ENCODE measurements at places on chromosomes 2 and 18.

DNA sequence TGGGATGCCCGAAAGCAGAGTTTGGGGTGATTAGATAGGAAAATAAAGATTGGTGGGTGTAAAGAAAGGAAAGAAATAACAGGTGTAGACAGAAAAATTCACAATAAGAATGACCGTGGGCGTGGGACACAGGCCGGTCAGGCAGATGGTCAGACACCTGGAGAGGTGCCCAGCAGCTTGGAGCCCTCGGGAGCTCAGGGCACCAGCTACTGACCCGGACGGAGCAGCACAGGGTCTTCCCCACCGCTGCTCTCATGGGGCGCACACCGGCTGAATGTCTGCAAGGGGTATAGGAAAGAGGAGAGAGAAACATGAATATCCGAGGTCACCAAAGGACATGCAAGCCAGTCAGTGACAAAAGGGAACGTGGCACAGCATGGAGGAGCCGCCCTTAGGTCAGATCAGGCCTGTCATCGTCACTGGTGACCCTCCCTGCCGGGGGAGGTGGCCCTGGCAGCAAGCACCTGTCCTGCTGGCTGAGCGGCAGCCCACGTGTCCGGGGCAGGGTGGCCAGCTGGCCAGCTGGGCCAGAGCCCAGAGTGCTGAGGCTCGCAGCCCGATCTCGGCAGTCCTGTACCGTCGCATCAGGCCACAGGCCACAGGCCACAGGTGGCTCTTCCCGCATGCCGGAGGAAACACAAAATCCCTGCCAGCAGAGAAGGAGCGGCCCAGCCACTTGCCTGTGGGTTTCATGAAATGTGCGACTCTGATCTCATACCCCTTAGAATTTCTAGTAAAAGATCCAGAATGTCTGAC is 112.0 kb upstream of the NDUFV2 start:
- no peak for DNase-seq

DNA sequence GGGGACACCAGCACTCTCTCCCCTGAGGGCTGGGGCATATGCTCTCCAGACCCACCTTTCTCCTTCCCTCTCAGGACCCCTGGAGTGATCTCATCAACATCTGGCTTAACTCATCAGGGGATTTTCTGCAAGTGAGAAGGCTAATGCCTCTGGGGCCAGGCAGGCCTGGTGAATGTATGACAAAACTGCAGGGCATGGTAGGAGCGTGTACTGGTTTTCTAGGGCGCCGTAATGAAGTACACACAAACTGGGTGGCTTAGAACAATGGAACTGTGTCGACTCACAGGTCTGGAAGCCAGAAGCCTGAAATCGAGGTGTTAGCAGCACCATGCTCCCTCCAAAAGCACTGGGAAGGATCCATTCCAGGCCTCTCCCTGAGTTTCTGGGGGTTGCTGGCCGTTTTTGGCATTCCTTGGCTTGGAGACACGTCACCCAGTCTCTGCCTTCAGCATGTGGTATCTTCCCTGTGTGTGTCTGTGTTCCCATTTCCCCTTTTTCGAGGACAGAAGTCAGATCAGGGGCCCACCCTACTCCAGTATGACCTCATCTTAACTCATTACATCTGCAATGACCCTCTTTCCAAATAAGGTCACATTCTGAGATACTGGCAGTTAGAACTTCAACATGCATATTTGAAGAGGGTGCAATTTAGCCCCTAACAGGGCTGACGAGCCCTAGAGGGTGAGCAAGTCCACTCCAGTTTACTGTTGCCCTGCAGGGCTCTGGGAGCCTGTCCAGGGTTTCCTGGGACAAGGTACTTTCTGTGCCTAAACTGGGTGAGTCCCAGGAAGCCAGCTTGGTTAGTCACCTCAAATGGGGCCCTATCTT is 45.5 kb upstream of the CAB39 start:
- no peak for DNase-seq

GRCh38 chr2:86054535-86055082 is 51.1 kb downstream of the POLR1A start:
- no peak for DNase-seq

DNA sequence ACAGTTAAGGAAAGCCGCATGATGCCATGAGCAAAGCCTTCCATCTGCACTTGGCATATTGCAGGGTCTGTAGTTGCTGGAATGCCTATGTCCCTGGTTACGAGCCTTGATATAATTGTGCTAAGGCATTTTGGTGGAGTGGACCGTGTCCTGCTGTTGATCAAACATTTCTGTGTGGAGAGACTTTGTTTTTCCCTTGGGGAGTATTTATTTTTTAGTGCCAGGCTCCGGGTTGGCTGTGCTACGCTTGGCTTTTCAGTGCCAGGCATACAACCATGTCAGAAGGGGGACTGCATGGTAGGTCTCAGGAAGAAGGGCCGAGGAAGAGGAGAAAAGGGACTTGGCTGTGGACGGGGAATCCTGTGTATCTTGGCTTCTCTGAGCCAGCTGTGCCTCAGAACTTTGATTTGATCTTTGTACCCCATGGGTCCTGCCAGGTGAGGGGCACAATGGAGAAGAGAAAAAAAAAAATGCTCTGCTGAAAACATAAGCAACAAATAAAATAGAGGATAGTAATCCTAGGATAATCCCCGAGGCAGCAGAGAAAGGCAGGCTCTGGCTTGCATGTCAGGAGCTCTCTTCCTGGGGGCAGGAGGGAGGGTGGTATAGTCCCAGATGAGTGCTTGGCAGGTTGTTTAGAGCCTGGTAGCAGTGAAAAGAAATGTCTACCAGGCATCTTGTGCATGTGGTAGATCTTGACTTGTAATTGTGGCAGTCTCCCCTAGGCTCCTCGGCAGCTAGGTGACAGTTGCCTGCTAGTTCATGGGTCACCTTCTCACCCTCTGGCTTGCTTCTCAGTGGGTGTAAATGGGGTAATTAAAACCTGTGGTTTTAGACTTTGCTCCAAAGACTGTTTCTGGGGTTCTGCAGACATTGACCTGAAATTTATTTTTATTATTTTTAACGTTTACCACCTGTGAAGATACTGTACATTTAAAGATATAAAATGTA is 233.0 kb downstream of the NEDD4L start:
- DNase-seq, result no peak

- DNase-seq, result no peak
Observed at GRCh38 chr2:30492619-30493018, 45.6 kb downstream of the LCLAT1 start.

DNA sequence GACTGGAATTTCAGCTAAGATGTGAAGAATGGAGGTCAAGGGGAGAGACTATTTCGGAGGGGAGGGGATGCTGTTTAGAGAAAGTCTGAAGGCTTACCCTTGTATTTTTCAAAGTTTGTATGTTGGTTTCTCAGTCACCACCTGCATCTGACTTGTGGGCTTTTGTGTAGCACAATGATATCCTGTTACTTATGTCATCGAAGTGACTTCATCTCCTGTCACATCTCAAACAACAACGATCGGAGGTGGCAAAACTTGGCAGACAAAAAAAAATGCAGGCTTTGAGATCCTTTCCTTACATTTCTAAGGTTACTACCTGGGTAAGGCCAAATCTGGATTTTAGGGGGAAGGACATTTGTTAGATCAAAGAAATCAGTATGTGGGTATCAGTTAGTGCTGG is 11.7 kb upstream of the CXCR4 start:
- no peak for DNase-seq

DNA sequence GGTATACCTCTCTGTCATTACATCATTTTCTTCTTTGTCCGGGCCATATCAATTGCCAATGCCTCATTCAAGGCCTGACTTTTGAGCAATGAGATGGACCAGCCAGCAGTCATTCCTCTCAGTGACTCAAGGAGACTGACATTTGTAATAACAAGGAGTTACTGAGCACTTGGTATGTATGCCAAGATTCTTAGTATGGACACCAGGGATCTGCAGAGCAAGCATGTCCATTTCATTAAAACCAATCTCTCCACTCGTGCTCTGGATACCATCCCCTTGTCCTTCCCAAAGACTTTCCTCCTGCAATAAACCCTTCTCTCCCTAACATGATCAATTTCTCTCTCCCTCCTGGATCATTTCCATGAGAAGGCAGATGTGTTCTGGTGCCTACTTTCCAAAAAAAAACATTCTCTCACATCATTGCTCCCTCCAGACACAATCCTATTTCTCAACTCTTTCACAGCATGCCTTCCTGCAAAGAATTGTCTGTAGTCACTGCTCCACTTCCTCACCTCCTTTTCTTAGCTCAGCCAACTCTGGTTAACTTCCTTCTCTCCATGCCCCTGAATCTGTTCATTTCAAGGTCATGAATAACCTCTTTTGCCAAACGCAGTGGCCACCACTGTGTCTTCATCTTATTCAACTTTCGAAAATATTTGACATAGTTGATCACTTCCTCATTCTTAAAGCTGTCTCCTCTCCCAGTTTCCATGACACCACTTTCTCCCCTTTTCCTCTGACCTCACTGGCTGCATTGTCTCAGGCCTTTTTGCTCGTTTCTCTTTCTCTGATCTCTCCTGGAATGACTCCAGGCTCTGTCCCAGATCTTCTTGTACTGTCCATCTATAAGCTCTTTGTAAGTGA is 102.8 kb upstream of the CYP1B1 start:
- no peak for DNase-seq

GRCh38 chr2:73339201-73339600 is 45.9 kb upstream of the EGR4 start:
- no peak for DNase-seq

DNA sequence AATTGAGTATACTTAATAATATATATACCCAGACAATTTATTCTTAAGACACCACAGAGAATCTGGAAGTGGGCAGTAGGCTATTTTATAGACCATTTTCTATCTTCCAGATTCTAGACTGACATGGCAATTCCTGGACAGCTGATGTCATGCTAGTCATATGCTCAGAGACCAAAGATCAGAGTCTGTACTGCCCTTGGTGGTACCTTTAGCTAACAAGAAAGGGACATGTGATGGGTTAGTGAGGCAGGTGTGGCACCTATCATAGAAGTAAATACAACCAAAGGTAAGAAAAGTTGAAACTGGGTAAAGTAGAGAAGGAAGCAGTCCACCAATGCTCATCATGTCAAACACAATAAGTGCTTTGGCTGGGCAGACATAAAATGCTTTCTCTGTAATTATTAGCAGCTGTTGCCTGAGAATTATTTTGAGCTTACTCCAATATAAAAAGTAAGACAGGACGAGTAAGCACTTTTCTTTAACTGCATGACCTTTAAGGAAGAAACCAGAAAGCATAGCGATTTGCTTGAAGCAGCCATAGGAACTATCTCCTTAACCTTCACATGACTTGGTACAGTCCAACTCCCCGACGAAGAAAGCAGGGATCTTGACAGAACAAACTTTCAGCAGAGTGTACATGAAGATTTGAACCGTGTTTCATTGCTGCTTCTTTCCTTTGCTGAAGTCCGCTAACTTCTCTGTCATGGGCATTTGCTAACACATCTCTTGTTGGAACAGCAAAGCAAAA is 47.1 kb downstream of the SLC40A1 start:
- no peak for DNase-seq

- peak; percentile 83 for DNase-seq
Observed at GRCh38 chr18:75290737-75291358, 80.3 kb downstream of the TSHZ1 start.

GRCh38 chr2:226794196-226794661 is 5.4 kb downstream of the IRS1 start:
- no peak for DNase-seq

DNA sequence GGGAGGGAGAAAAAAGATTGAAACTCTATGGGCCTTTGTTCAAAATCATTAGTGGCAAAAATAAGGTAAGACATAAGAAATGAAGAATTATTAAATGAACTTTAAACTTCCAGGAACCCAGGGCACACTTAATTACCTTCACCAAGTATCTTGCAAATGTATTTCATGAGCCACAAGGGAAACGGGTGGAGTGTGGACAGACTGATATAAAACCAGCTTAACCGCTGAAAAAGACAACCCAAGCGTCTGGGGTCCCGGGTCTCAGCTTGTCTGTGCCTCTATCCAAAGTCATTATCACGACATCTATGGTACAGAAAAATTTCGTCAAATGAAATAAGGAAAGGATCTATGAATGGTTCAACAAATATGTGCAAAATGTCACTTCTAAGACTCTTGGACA is 13.9 kb upstream of the MBOAT2 start:
- DNase-seq, result no peak

GRCh38 chr2:135728064-135728743 is 13.5 kb upstream of the UBXN4 start:
- no peak for DNase-seq

DNA sequence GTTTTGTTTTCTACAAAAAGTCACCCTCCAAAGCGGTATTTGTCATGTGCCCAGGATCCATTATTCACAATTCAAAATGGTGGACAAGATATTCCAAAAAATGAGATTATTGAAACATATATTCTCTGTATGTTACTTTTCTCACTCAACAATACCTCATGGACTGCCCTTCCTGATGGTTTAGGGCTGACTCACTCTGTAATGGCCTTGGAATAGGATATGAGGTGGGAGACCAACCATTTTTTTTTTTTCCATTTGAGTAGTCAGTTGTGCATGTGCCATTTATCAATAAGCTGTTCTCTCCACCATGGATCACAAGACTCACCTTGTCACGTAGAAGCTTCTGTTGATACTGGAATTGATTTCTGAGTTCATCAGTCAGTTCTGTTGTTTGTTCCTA is 64.5 kb downstream of the LYPD6 start:
- DNase-seq, result no peak

- no peak for DNase-seq
Observed at GRCh38 chr2:239196474-239197021, 204.3 kb downstream of the HDAC4 start.

- no peak for DNase-seq
Observed at GRCh38 chr2:8546612-8547283, 135.1 kb upstream of the ID2 start.

DNA sequence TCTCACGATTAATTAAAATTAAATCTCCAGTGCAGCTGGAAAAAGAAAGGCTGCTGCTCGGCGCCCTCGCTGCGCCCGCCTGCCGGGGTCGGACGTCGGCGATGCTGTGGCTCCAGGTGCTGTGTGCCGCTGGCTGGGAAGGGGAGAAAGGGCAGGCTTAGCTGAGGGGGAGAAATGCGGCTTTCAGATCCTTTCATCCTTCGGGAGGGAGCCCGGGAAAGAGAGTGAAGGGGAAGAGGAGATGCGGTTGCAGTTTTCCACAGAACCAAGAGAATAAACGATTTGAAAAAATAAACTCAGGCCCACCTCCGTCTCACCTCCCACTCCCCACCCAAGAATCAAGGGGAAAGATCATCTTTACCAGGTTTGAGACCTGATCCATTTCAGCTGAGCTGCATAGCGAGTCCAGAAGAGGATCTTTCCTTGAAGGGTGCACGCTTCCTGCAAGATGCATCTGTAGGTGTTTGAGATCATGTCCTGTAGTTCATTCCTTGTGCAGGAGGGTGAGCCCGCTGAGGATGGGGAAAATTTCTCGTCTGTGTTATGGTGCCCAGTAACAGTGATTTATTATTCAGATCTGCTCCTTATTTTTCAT is 495 bp downstream of the TMEM169 start:
- peak; percentile 25 for DNase-seq

DNA sequence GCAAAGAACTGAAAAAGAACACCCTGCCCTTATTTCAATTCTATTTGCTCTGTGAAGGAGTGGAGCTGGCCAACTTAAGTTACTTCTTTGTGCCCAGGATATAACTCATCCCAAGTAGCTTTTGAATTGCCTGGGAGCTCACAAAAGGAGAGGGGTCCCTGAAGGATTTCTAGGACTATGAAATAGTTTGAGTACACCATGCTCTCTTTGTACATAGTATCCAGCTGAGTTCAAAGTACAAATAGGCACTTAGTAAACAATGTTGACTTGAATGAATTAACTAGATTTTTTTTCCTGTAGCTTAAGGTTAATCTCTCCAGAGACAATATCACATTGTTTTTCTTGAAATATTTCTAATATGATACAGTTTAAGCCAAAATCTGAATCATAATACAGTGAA is 47.7 kb downstream of the ZC3H15 start:
- DNase-seq, result no peak
